ENCODE measurements at places on chromosomes 2 and 18. TPM values are rescaled to one million over a fixed set of nuclear protein-coding genes. Genes with fewer than 3 reads are reported as not detected.

ABCG8 gene
- not detected for total RNA-seq

TTC32 gene
- 12.6 TPM for total RNA-seq

RFTN2 gene
- 0.72 TPM for total RNA-seq

LYPD1 gene
- total RNA-seq = 1.1 TPM

SKOR2 gene
- not detected for total RNA-seq

Data from cardiac atrium fibroblast (primary cell).